ENCODE measurements at places on chromosomes 2 and 18.

DNA sequence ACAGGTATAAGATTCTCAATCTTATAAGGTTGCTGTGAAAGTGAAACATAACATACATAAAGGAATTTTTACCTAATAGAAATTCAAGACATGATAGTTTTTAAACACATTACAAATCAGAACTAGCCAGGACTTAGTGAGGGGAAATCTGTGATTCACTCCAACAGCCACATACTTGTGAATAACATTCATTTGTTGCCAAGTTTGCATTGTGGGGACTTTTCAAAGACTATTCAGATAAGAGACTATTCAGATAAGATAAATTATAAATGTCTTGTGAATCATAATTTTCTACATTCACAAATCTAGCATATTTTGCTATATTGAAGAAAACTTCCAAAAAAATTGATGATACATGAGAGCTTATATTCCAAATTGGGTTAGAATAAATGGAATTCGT lies 345.3 kb upstream of the CDH20 start:
- peak; percentile 84 for DNase-seq

DNA sequence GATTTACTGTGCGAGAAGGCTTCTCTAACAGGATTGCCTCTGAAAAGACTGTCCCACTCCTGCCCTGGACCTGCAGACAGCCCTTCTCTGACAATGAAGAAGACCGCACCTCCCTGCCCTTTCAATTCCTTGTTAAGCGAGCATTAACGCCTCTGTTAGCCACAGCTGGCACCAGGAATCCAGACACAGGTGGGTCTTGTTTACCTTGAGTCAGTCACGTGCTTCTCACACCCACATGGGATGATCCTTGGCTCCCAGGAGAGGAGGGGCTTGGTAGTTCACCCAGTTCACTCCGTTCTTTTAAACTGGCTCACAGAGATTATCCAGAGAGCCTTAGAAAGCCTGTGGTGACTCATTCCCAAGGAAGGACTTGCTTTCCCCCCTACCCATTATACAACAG lies 410.5 kb upstream of the MEIS1 start:
- no peak for DNase-seq

GRCh38 chr18:22841840-22842239 lies 91.3 kb upstream of the RBBP8 start:
- no peak for DNase-seq

GRCh38 chr2:121803503-121803902 lies 48.1 kb downstream of the TSN start:
- DNase-seq, result no peak

- DNase-seq, result peak; percentile 33
Observed at GRCh38 chr2:58098254-58099095, 51.9 kb downstream of the VRK2 start.

GRCh38 chr18:76457475-76457874 lies 37.6 kb downstream of the ZNF516 start:
- peak; percentile 56 for DNase-seq

DNA sequence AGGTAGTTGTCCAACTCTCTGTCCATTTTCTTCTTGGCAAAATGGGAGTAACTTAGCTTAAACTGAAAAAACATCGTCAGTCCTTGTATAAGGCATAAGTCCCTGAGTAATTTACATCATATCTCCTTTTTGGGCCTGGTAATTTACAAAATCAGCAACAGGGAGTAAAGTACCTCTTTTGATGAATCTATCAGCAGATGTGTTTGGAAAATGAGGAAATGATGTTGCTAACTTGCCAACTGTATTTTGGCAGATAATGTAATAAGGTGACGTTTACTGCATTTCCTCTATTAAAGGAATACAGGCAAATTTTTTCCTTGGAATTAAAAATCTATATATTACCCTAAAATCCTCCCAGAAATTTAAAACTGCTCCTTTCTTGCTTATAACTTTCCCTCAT lies 29.2 kb downstream of the ANKRD44 start:
- no peak for DNase-seq

GRCh38 chr2:26173776-26174482 lies 1.0 kb downstream of the GAREM2 start:
- DNase-seq, result no peak

GRCh38 chr2:25756536-25756935 lies 83.2 kb upstream of the DTNB start:
- DNase-seq, result peak; percentile 39

GRCh38 chr18:72107647-72108383 lies 436.3 kb downstream of the CBLN2 start:
- peak; percentile 21 for DNase-seq

DNA sequence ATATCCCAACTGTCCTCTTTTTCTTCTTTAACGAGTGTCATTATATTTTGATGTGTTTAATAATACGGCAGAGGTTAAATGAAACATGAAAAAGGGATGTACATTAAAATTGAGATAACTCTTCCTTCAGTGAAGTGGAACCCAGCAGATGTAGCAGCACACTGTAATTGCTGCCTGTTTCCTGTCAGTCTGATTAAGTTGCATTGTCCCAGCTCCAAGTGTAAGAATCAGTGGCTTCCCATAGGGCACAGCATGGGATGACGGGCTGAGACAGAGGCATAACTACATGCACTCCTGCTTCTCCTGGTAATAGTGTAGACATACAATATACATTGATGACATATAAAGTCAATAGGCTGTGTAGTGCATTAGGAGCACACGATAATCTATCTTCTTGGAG lies 175.8 kb upstream of the TCF4 start:
- DNase-seq, result no peak

- DNase-seq, result peak; percentile 8
Observed at GRCh38 chr2:211033765-211034164, 477.4 kb downstream of the CPS1 start.

DNA sequence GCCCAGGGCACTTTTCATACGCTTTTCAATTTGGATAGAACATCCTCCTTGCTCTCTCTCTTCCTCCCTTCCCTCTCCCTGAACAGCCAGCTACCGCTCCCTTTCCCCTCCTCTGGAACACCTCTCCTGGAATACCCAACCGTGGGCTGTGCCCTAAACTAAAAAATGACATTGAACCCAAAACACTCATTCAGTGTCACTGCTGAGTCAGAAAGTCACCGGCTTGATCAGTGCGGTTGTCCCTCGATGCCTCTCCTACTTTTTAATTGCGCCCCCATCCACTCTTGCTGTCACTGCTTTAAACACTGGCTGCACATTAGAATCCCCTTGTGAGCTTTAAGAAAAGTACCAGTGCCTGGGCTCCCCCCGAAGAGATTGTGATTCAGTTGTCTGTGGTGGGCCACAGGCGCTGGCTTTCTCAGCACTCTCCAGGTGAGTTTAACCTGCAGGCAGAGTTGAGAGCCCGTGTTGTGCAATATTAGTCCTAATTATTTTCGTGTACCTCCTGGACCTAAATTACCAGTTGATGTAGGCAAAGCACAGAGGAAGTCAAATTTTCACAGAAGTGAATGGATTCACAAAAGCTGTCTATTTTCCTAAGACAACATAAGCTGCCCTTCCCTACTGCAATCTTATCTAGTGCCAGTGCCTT lies 302.0 kb downstream of the PRKCE start:
- no peak for DNase-seq

DNA sequence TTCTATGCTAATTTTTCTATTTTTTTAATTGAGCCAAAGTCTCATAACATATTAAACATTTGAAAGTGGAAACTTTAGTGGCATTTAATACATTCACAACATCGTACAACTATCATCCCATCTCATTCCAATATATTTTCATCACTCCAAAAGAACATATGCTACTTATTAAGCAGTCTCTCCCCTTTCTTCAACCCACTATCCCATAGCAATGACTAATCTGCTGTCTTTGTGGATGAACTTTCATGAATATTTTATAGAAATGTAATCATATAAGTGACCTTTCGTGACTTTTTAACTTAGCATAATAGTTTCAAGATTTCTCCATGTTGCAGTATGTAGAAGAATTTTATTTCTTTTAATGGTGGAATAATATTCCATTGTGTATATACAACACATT lies 90.3 kb downstream of the CCDC178 start:
- DNase-seq, result peak; percentile 20

DNA sequence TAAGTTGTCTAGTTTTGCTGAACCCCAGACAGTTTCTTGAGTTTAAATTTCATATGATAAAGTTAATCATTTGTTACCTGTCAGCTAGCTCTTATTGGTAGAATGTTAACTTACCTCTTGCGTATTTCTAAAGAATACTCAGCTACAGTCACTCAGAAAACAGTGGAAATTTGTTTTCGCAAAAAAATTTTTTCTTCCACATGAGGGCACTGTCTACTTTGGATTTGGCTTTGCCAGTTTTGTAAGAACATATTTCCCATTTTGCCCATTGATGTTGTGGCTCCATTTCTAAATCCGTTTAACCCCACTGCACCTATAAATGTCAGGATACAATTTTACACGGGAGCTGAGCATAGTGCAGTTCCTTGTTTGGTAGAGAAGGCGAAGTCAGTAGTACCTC lies 19.1 kb upstream of the GCFC2 start:
- DNase-seq, result no peak

DNA sequence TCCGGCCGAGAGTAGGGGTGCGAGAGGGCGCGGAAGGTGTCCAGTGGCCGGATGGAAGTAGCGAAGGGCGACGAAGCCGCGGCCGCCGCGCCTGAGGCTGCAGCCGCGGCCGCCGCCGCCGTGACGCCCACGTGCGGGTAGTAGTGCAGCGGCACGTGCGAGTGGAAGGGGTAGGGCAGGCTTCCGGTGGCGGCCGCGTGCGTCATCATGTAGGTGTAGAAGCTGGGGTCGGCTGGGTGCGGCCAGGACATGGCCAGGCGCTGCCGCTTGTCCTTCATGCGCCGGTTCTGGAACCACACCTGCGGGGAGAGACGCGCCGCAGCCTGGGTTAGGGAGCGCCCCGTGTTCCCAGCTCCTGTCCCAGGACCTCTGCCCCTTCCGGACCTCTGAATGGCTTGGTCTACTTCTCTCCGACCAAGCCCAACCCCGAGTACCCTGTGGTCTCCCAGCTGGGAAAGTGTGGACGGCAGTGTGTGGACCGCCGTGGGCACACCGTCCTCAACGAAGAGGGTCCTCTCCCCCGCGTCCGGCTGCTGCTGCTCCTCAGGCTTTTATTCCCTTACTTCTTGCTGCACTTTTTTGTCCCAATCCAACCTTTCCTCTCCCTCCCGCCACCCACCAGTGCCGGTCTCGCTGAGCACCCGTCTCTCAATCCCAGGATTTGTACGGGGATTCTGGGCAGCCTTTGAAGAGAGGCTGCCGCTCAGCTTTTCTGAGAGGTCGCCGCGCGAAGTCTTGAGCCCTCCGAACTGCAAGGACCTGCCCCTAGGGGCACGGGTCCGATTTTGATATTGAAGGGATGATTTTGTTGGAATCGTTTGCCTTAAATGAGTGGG lies 3.0 kb downstream of the EVX2 start:
- DNase-seq, result no peak

GRCh38 chr18:9735879-9736278 lies 27.8 kb downstream of the RAB31 start:
- no peak for DNase-seq

DNA sequence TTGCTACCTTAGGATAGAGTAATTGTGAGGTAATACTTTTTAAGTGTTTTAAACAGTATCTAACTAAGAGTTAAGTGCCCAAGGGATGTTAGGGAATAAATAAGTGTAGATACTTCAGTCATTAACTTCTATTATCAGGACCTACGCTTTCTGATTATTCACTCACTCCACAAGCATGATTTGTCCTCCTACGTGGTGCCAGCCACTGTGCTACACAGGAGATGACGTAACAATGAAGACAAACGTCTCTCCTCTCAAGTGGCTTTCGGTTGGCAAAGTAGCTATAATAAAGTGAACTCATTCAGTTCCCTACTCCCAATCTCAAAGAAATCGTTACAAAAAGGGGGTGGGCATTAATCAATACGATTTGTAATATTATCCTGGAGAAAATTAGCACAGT lies 100.9 kb upstream of the SETBP1 start:
- DNase-seq, result peak; percentile 35

DNA sequence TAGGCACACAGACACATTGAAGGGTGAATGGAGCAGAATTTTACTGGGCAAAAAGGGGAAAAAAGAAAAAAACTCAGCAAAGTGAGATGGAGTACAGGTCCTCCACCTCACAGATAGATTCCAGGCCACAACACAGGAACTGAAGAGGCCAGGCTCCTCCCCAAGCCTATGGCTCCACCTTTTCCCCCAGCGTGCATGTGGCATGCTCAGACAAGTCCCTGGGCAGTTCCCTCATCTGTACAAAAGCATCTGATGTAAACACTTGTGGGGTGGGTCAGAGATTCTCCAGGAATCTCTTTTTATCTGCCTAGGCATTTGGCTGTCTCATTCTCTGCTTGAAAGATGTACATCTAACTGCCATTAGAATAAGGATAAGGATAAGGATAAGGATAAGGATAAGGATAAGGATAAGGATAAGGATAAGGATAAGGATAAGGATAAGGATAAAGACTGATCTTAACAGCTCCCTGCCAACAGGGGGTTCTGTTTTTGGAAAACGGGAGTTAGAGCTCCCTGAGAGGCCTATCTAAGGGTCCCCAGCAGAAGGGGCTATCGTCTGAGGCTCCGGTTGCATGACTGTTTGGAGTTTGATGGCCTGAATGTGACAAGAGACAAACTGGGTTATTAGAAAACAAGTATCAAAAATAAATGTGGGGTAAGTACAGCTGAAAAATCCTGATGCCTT lies 17.2 kb upstream of the ASXL3 start:
- peak; percentile 51 for DNase-seq

GRCh38 chr2:23591111-23591510 lies 206.1 kb downstream of the KLHL29 start:
- DNase-seq, result no peak

GRCh38 chr2:65727381-65727780 lies 295.0 kb upstream of the SPRED2 start:
- DNase-seq, result no peak

DNA sequence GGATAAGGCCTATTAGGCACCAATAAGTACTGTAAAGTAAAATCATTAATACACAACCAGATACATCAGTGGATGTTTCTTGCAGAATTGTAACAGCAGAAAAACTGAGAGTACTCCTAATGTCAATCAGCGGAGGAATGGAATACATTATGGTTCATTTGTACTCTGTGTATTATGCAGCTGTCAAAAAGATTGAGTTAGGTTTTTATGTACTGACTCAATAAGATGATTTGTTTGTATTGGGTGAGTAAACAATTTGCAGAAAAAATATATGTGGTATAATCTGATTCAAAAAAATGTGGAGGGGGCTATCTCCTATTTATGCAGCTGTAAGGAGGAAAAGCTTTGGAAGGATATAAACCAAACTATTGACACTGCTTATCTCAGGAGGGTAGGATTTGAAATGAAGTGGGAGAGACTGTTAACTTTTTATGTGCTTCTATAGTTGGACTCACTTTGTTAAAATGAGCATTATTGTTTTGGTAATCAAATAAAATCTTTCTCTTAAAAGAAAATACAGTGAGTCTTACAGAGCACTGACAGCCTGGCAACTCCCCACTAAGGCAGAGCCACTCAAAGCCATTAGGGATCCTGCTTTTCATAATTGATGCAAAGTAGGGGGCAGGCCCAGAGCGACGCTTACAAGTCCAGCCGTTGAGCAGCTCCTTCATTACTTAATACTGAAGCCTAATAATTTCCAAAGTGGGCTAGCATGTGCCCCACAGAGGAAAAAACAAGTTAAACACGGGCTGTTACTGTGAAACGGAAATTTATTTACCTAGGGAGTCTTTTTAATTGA lies 168.8 kb downstream of the PHLPP1 start:
- no peak for DNase-seq

- DNase-seq, result peak; percentile 93
Observed at GRCh38 chr2:189179570-189179950, at the start of gene COL5A2. COL5A2 (minus strand) TSS chr2:189179761; CDS start chr2:189179604, 157 bp downstream.
